Cortex of kidney (tissue), 1 donor: ENCODE measurements at places on chromosomes 4 and X.

- no peak for DNase-seq
Observed at GRCh38 chrX:139691843-139692505, 16.0 kb downstream of the MCF2 start.

- DNase-seq: no peak
Observed at GRCh38 chr4:88211473-88212252, 53.2 kb upstream of the ABCG2 start.

- no peak for DNase-seq
Observed at GRCh38 chr4:4260185-4260751, 12.2 kb upstream of the TMEM128 start.

DNA sequence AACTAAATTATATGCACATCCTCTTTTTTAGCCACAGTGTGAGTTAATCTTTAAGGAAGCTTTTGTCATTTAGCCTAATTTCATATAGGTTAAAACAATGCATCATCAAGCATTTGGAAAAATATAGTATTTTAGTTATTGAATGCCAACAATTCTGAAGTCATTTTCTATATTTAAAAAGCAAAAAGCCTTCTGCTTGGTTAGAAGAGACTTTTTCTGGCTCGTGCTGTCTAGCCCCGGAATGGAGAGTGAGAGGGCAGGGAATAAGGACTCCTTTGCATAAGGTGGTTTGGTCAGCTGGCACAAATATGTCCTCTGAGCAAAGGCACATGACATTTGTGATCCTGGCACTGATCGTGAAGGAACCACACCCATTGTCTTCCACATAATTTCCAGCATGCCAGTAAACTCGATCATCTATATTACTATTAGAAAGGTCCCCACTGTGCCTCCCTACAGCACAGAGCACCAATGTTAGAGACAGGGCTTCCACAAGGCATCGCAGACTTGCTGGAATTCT is 393.7 kb upstream of the INTU start:
- DNase-seq: no peak

- DNase-seq: no peak
Observed at GRCh38 chr4:105714071-105714521, 5.5 kb downstream of the GSTCD start.

- DNase-seq: no peak
Observed at GRCh38 chr4:139901531-139902320, 236.1 kb downstream of the MGST2 start.

GRCh38 chrX:134480061-134480460 is 20.1 kb downstream of the HPRT1 start:
- DNase-seq: no peak

- DNase-seq: no peak
Observed at GRCh38 chrX:38110231-38110630, 103.9 kb downstream of the SYTL5 start.
